ENCODE measurements at places on chromosomes 4 and X.
A peak's percentile ranks its signal among the peaks of the same experiment; 100 is the strongest.

GRCh38 chr4:82247629-82248028 lies 126.2 kb downstream of the HNRNPD start:
- DNase-seq: no peak

DNA sequence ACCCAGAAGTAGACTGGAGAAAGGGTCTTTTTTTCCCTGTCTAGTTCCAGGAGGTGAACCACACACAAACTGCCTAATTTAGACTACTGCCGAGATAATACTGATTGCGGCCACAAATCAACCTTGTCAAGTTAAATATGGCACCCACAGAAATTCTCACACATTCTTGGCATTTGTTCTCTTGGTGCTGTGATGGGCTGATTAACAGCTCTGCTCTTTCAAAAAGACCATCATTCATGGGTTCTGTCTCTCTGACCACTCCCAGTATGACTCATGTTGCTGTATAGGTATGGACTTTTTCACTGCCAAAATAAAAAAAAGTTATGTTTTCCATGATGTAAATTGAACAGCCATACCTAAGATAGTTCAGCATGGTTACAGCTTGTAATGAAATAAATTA lies 1003.5 kb upstream of the LCORL start:
- DNase-seq: no peak

- no peak for DNase-seq
These were observed 3.3 kb downstream of the SH3TC1 start for GRCh38 chr4:8202108-8203051.

DNA sequence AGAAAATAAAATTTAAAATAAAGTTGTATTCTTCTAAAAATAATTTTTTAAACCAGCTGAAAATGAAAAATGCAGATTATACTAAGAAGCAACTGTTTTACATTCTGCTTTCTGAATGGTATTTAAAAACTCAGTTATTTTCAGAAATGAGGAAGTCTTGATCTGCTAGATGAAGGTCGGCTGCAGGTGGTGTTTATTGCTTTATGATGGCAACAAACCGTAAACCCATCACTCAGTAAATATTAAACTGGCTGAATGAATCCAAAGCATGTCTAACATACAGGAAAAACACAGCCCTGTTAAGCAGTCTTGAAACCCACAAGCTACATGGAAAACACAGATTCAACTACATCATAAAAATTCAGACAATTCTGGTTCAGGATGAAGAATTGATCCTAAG lies 29.3 kb downstream of the DYNLT3 start:
- DNase-seq: no peak

DNA sequence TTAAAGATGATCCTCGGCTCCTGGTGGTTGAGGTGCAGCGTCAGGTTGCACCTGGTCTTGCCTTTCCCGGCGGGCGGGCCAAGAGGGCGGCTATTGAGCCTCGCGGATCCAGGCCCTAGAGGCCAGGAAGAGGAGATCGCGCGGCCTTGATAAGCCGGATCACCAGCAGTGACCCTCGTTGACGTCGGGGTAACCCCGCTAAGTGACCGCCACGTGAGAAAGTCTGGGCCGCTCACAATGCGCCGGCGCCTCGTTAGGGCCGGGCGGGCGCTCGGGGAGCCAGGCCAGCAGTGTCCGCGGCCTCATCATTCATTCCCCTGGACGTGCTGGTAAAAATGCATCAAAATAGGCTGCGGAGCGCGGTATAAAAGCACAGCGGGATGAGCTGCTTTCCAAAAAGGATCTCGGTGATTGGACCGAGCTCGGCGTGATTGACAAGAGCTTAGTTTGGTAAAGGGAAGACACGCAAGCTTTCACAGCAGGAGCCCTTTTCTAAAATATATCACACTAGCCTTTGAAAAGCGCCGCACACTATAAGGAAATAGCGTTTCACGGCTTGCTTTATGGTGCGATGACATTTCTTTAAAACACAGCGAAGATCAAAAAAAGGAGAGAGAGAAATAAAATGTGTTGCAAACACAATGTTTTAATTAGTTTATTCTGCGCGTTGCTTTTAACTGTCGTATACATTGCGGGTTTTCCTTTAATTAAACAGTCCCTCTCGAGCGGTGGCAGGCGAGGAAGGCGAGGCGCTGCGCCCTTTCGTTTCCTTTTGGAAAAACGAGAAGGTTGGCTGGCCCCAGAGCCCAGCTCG lies 15.9 kb upstream of the ZIC3 start:
- no peak for DNase-seq

DNA sequence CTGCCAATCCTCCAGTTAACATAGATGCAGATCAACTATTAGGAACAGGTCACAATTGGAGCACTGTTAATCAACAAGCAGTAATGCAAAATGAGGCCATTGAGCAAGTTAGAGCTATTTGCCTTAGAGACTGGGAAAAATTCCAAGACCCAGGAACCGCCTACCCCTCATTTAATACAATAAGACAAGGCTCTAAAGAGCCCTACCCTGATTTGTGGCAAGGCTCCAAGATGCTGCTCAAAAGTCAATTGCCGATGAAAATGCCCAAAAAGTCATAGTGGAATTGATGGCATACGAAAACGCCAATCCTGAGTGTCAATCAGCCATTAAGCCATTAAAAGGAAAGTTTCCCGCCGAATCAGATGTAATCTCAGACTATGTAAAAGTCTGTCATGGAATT lies 20.5 kb upstream of the TRIM61 start:
- no peak for DNase-seq

DNA sequence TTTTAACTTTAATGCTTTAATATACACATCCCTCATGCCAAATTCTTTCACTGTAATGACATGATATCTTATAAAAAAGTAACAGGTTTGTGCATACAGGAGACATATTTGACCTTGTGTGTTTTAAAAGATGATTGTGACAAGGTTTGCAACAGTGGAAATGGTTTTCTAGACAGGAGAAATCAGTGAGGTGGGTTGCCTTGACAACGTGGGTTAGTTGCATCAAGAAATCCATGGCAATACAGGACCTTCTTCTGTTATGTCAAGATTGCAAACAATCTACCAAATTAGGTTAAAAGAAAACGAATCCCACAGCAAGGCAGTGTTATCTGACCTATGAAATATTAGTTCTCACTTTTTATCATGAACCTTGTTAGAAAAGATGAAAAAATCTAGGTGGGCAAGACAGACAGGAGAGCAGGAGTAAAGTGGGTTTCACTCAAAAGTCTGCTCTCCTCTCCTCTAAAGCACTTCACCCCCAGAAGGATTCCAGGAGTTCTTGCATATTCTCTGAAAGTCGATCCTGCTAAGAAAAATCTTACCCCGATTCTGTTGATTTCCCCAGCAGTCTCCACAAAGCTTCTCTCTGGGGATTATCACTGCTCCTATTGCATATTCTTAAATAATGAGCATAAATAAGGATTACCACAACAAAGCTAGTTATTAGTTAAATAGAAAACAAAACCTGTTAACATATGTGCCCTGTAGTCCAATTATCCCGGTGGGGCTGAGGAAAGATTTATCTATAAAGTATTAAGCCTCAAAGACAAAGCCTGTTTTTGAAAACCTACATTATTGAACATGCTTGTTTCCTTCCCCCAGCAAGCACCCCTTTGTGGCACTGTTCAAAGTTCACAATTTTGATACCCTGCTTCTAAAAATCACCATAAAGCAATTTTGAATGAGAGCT lies 71.0 kb downstream of the TMA16 start:
- DNase-seq: no peak

GRCh38 chrX:53421772-53422085 lies 725 bp downstream of the SMC1A start:
- DNase-seq: peak; percentile 45

DNA sequence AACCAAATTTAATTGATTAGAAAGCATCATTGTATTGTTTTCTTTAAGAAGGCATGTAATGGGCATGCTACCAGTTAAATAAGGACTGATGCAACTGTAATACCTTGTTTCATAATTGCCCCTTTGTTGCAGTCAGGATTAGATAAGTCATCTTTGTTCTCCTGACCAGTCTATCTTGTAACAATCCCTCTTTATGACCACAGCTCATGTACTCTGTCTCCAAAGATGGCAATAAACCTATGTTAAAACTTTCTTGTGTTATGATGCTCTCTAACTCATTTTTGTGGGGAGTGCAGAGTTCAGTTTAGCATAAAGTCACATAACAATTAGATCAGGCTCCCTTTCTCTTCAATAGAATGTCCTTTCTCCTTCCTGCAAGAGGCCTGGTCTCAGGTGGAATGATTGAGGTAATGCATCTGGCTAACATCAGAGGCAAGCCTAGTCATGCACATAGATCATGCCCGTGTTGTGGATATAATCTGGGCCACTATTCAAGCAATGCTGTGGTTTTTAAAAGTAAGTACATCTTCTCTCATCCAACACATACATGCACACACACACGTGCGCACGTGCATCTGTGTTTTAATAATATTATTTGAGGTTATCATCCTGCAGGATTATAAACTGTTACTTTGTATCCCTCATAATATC lies 45.6 kb downstream of the TMEM154 start:
- no peak for DNase-seq

GRCh38 chrX:19839770-19840254 lies 47.6 kb downstream of the SH3KBP1 start:
- peak; percentile 11 for DNase-seq

GRCh38 chr4:32658019-32658418 lies 1937.8 kb downstream of the PCDH7 start:
- no peak for DNase-seq

DNA sequence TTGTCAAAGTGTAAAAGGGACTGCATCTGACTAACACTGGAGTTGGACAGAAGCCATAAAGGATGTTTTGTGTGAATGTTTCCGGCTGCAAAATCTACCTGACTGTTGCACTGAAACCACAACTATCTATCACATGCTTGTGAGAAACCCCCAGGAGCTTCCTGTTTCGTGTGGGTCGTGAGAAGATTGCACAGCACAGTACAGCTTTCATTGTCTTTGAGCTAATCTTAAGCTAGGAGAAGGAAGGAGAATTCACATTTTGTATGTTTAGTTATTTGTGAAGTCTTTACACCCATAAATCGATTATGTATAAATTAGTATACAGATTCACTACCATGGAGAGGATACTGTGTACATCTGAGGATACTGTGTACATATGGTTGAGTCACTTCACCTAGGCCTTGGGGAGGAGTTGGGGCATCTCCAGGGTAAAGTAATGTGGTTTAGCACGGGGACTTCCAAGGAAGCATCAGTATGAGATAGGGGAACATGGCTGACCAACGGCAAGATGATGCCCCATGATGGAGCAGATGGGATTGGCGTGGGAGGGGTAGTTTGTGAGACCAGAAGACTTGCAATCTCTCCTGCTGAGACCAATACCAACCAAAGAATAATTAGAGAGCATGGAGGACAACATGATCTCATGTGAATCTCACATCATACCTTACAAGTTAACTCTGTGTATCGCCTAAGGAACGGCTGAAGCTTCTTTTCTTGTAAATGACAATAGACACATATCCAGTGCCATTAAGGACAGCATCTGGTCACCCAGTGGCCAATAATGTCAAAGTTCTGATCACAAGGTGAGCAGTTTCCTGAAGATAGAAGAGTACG lies 43.1 kb upstream of the FAM9C start:
- no peak for DNase-seq

DNA sequence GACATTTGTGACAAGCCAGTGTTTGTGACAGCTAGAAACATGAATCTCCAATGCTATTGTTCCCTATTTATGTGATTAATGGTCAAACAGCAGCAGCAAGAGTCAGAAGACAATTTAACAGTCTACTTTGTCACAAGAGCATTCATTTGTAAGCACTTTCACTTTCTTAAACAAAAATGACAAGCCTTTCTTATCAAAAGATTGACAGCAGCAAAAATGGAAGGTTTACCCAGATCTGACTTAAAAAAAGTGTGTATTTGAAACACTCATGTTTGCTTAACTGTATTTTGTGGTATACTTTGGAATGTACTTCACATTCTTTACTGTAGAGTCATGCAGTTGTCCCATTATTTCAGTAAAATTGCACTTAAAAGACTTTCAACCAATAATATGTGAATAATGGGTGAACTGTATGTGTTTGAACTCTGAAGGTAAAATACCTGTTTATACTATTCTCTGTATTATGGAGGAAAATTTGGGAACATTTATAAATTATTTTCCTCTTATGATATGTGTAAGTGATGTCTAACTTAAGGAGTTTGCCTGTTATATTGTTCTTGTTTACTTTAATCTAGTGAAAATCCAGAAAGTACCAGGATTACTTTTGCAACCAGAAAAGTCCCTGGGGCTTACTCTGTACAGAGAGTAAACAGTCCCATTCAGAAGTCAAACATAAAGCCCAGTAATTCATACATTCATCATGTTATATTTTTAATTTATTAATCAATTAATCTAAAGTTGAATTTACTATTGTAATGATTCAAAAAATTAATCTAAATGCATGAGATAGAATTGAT lies 314.9 kb upstream of the TRAM1L1 start:
- no peak for DNase-seq
